ENCODE measurements at places on chromosomes 11 and 22.
A peak's percentile ranks its signal among the peaks of the same experiment; 100 is the strongest.

DNA sequence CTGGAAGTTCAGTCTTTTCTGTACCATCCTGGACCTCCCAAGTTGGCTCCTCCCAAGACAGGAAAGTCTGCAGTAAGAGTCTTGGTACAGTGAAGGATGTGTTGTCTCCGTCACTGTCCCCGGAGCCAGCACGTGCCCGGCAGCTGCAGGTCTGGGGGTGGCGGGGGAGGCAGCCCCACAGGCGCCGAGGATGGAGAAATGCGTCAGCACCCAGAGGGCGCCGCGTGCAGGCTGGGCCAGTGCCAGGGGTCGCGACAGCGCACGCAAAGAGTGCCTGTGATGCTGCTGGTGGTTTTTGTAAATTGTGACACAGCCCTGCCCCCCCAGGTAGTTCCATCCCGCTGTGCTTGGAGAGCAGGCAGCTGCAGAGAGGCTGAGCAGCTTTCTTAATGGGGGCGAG lies 1200.5 kb downstream of the BRD1 start:
- DNase-seq: no peak

DNA sequence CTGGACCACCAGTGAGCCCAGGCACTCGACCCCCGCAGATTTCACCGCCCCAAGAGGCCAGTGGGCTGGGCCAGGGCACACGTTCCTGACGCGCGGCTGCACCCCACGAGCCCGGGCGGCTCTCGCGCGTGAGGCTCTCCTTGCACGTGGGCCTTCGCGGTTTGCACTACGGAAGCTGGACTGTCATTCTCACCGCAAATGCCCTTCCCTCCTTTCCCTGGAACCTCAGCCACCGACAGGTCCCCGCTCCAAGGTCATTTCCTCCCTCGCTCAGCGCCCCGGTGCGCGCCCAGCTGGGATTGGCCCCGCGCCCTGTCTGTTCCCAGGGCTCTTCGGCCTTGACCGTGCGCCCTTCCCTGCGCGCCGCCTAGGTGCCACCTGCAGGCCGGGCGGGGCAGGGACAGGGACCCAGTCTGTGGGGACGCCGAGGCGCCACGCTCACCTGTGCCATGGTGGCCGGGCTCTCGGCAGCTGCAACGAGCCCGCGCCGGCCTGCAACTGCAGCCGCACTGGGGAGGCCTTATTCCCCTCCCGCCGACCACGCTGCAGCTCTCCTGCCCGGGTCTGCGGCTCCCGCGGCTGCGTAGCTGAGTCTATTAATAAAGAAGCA lies 2.1 kb upstream of the CPT1A start:
- peak; percentile 45 for DNase-seq

- no peak for DNase-seq
Measured at GRCh38 chr11:86625981-86626380, 46.4 kb downstream of the ME3 start.

GRCh38 chr11:28086569-28086968 lies 21.4 kb downstream of the KIF18A start:
- DNase-seq: no peak

DNA sequence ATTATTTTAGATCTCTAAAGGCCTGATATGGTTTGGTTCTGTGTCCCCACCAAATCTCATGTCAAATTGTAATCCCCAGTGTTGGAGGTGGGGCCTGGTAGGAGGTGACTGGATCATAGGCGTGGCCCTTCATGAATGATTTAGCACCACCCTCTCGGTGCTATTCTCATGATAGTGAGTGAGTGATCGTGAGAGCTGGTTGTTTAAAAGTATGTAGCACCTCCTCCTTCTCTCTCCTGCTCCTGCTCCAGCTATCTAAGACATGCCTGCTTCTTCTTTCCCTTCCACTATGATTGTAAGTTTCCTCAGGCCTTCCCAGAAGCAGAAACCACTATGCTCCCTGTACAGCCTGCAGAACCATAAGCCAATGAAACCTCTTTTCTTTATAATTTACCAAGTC lies 114.1 kb downstream of the SERGEF start:
- DNase-seq: no peak

DNA sequence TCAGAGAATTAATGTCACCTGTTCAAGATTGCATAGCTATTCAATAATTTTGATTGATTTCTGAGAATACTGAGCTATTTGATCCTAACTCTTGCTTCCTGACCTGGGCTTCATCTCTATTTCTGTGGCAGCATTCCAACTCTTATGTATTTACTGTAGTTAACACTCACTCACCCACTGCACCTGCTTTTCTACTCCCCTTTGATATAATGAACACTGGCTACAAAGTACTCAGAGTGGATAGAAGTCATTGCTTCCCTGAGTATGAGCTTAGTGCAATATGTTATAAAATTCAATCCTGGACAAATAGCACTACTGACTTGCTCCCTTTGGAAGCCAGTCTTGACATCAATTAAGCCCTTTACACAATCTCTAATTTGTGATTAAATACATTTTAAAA lies 117.2 kb downstream of the APIP start:
- no peak for DNase-seq
